ENCODE measurements at places on chromosomes 2 and 18.

DNA sequence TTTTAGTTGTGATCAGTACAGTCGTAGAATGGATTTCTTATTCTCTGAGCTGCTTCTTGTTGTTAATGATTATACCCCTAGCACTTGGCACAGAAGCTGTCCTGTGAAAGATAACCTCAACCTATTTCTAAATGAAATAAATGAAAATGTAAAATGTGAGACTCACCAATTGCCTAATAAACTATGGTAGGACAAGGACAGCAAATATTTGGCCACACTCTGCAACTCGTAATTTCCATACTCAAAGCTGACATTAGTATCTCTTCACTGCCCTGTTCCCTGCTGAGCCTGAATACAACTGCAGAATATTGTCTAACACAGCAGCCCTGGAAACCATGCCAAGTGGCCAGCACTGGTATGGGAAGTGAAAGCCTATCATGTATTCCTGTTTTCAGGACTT lies 34.5 kb downstream of the TMEM182 start:
- DNase-seq, result no peak

DNA sequence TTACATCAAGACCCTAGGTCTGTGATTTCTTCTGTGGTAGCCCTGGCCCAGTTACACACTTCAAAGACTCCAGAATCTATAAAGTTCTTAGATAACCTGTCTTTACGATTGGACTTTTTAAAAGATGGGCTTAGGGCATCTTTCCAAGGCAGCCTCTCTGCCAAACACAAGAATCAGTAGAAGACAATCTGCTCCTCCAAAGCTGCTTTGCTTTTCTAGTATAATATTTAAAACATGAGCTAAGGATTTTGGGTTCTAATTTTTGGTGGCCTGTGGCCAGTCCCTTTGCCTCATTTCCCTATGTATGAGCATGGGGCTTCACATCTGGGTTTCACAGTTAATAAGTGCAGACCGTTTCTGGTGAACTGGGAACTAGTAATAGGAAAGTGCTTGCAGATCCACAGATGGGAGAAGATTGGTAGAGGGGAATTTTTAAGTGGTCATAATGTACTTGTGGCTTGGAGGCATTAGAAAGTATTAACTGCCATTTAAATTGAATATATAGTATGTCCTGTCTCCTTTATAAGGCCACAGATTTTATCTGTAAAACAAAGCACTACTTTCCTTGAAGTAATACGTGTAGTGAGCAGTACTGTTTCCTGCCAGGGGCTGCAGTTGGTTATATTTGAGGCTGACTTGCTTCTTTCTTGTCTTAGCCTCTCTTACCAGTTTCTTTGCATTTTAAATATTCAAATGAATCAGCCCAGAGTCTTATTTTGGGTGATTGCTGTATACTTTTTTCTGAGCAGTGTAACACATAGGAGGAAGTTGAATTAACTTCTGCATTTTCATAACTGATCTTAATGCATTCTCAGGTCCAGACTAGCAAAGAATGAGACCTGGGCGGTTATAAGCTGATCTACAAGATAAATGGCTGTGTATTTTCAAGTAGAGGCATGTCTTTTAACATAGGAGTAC lies 1.5 kb downstream of the ARPC2 start:
- no peak for DNase-seq

DNA sequence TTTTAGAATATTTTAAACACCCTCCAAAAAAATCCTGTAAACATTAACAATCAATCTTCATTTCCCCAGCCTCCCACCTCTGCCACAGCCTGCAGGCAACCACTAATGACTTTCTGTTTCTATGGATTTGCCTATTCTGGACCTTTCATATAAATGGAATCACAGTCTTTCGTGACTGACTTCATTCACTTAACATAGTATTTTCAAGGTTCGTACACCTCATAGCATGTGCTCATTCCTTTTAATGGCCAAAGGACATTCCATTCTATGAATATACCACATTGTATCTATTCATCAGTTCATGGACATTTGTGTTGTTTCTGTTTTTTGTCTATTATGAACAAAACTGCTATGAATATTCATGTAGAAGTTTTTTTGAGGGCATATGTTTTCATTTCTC lies 48.5 kb downstream of the NAT8 start:
- no peak for DNase-seq

DNA sequence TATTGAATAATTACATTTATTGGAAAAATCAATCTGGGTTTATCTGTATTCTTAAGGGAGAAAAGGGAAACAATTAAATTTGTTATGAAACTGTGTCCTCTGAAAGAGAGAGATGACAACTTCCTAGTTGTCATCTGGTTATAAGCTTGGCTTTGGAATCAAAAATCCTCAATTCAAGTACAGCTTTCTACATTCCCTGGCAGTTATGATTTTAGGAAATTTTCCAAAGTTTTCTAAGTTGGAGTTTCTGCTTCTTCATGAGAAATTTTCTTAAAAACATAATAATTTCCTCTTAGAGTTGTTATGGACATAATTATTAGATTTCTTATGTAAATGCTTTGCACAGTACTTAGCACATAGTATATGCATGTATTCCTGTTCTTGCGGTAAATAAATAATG lies 625.6 kb upstream of the SLC39A10 start:
- DNase-seq, result no peak

GRCh38 chr18:74069178-74070050 lies 78.2 kb downstream of the FBXO15 start:
- DNase-seq, result no peak

- no peak for DNase-seq
These were observed 6.3 kb downstream of the BOK start for GRCh38 chr2:241564596-241565410.

GRCh38 chr18:23822590-23823385 lies 133.5 kb downstream of the LAMA3 start:
- no peak for DNase-seq

- no peak for DNase-seq
These were observed 398.1 kb downstream of the TNS1 start for GRCh38 chr2:217604527-217605194.

- no peak for DNase-seq
These were observed 47.4 kb downstream of the PTRHD1 start for GRCh38 chr2:24745825-24746224.

DNA sequence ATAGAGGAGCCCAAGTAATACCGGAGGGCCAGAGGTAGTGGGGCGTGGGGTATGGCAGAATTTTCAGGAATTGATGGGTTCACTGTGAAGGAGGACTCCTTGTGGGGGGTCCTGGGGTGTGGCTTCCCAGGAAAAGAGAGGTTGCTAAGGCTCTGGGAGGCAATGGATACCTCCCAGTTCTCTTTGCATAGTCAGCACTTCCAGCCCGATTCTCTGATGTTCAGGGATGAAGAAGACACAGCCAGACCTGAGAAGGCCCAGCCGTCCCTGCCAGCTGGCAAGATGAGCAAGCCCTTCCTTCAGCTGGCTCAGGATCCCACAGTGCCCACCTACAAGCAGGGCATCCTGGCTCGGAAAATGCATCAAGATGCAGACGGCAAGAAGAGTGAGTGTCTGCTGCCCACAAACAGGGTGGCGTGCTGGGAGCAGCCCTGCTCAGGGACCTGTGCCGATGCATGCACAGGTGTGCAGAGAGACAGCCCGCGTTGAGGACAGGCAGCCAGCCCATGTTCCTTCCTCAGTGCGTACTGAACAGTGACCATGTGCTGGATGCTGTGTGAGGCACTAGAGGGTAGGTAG lies 22.2 kb downstream of the PSD4 start:
- DNase-seq, result no peak

GRCh38 chr2:66585587-66585986 lies 150.7 kb downstream of the MEIS1 start:
- no peak for DNase-seq

DNA sequence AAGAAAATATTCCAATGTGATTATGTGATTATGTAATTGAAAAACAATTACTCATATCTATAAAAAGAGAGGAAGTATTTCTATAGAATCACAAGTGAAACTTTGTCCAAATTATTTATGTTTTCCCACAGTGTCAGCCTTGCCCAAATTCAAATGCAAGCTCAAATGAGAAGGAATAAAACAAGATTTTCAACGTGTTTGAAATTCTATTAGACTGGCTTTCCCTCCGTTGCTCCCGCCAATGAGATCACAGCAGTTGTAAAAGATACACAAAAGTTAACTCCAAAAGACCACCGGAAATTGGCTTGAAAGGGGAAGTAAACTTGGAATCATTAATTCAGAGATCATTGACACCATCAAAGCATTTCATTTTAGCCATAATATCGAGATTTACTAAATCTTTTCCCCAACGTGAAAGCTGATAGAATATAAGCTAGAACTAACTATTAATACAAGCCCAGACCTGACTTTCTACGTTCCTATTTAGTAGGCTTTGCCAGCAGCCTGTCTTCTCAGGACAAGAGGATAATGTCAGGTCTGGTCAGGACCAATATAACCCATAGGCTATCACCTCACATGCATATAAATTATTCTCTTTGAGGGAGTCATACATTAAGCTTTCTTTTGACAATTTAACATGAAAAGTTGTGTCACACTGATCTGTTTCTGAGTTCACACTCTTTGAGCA lies 222.6 kb upstream of the CHAC2 start:
- no peak for DNase-seq

- DNase-seq, result no peak
These were observed 105.9 kb upstream of the RMDN2 start for GRCh38 chr2:37819186-37819585.

DNA sequence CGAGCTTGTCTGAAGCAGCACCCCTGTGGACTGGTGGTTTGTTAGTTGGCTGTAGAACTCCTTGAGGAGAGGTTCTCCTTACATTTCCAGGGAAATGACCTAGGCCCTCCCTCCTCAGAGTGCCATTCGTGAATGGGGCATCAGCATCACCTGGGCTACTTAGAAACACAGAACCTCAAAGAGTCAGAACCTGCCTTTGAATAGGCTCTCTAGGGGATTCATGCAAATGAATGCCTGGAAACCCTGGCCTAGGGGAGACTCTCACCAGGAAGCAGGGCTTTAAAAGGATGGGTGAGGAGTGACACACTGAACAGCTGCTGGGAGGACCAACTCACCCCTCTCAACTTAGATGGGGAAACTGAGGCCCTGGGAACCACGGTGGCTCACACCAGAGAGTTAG lies 2.1 kb upstream of the MOCOS start:
- DNase-seq, result no peak

DNA sequence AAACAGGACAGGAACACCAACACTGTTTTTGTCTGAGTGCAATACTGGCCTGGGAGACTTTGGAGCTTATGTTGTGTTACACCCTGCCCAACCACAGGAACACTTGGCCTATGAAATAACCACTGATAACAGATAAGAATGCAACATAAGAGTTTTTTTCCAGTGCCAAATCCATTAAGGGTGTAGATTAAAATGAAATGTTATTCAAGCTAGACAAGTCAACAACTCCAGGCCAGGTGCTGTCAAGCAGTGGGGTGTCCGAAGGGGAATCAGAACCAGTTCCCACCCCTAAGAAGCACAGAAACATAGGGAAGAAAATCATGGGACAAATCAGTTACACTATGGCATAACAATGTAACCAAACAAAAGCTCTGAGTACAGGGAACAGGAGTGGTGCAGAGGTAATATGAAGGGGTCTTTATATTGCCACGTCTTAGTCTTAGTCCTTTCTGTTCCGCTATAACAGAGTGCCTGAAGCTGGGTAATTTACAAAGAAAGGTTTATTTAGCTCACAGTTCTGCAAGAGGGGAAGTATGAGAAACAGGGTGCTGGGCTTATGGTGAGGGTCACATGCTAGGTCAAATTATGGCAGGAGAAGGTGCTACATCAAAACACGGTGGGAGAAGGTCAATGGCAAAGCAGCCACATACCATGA lies 3.8 kb downstream of the AFG3L2 start:
- no peak for DNase-seq

DNA sequence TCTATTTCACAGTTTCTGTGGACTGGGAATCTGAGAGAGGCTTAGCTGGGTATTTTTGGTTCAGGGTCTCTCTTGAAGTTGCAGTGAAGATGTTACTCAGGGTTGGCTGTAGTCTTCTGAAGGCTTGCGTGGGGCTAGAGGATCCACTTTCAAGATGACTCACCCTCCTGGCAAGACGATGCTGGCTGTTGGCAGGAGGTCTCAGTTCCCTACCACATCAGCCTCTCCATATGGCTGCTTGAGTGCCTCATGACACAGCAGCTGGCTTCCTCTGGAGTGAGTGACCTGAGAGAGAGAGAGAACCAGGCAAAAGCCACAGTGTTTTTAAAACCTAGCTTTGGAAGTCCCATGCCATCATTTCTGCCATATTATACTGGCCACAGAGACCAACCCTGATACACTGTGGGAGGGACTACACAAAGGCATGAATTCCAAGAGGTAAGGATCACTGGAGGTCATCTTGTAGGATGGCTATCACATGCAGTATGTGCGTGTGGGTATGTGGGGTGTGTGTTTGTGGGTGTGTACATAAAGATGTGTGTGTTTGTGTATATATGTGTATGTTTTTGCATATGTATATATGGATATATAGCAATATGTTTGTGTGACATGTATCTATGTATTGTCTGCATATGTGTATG lies 25.1 kb downstream of the DNPEP start:
- no peak for DNase-seq

- no peak for DNase-seq
These were observed 150.3 kb downstream of the UBR3 start for GRCh38 chr2:169977530-169977929.

- DNase-seq, result no peak
These were observed 468.0 kb upstream of the SPHKAP start for GRCh38 chr2:228649447-228649846.

GRCh38 chr2:178479275-178479616 lies 846 bp upstream of the FKBP7 start:
- no peak for DNase-seq

DNA sequence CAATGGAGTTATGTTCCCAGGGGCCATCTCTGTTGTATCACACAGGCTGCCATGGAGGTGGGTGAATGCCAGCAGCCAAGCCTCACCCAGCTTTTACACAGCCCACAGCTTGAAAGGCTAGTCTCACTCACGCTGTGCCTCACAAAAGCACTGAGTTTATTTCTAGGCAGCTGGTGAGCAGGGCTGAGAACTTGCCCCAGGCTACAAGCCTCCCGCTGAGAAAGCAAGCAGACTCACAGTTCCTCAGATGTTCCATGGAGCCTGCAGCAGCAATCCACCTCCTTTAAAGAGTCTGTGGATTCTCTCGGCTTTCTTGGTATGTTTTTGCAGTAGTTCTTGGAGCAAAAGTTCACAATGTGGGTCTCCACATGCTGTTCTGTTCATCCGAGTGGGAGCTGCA lies 40.9 kb upstream of the ALKAL2 start:
- DNase-seq, result no peak

DNA sequence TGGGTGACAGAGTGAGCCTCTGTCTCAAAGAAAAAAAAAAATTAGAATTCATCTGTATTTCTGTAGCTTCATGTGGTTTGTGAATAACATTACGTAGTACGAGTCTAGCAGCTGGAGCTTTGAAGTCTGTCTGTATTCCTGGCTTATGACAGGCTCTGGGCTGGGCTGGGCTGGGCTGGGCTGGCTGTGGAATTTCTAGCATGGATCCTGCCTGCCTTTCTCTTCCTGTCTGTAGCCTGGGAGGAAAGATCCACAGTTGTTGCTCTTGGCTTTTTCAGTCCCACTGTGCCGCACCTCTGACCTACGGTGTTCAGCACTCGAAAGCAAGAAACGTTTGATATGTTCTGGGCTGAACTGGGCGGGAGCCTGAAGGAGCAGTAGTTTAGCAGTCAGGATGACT lies 55.4 kb downstream of the BOLA3 start:
- DNase-seq, result no peak

- DNase-seq, result no peak
These were observed 225.7 kb upstream of the CCDC150 start for GRCh38 chr2:196413821-196414274.

GRCh38 chr2:9710311-9710710 lies 79.5 kb upstream of the YWHAQ start:
- DNase-seq, result no peak

Measured in stimulated activated CD8-positive, alpha-beta memory T cell treated with anti-CD3 and anti-CD28 coated beads, Interleukin-2, amount 100 ng/mL, for 1 hour (primary cell).